ENCODE measurements at places on chromosomes 16 and 17.

DNA sequence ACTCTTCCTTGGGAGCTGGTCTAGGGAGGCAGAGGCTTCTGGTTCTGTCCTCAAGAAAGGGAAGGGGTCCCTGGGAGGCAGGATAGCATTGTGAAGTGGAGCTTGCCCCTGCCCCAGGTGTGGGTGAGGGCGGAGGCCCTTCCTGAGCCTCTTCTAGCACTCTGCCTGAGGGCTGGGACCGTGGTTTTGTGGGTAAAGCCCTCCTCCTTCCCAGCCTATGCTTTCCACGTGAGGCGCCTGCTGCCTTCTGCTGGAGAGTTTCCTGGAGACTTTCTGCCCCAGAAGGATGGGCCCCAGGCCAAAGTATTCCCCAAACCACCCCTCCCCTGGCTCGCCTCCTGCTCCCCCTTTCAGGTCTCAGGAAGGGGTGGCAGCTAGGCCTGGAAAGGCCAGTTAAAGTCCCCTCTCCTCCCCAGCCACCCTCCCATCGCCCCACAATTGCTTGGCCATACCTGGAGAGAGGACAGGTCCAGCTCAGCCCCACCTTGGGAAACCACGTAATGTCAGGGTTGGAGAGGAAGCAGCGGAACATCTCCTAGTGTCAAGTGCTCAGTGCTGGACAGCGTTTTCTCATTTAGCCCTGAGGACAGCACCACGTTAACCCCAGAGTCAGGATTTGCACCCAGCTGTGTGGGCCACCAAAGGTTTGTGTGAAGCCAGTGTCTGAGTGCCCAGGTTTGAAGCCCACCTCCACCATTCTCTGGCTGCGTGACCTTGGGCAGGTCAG is 5.6 kb downstream of the SBK1 start:
- no peak for DNase-seq

GRCh38 chr17:43574896-43575525 is 28.9 kb upstream of the ETV4 start:
- DNase-seq = no peak

DNA sequence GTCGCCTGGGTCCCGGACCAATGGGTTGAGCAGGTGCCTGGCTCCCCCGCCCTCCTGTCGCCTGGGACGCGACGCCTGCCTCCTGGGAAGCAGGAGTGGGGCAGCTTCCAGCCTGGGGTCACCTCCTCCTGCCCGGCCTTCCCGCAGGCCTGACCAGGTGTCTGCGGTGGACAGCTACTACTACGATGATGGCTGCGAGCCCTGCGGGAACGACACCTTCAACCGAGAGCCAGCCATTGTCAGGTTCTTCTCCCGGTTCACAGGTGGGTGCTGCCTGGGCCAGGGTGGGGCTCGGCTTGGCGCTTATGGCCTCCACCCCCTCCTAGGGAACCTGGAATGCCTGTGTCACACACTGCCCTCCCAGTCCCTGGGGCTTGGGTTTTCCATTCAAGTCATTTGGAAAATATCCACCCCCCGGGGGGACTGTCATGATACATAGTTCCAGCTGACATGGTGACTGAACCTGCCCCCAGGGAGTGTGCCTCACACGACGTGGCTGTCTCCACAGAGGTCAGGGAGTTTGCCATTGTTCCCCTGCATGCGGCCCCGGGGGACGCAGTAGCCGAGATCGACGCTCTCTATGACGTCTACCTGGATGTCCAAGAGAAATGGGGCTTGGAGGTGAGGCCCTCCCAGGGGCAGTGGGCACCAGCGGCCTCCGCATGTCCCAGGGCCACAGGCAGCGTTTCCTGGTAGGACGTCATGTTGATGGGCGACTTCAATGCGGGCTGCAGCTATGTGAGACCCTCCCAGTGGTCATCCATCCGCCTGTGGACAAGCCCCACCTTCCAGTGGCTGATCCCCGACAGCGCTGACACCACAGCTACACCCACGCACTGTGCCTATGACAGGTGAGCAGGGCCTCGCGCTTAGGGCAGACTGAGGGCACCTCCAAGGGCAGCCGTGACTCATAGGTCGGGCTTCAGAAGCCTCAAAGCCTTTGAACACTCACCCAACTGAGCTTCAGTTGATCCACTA is 2.3 kb downstream of the DNASE1 start:
- no peak for DNase-seq

DNA sequence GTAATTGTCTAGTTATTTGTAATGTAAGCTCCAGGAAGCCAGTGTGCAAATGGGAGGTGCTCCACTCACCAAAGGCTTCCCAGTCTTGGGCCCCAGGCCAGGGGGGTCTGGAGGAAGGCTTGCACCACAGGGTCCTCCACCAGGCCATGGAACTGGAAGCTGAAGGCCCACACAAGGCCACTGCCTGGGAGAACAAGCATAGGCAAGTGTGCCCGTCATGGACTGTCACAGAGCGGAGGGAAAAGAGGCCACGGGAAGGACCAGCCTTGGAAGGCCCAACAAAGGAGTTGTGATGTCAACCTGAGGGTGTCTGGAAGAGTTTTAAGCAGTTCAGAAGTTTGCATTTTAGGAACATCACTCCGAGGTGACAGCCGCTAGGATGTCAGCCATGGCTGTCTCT is 3.0 kb upstream of the SRRM2 start:
- DNase-seq = no peak

DNA sequence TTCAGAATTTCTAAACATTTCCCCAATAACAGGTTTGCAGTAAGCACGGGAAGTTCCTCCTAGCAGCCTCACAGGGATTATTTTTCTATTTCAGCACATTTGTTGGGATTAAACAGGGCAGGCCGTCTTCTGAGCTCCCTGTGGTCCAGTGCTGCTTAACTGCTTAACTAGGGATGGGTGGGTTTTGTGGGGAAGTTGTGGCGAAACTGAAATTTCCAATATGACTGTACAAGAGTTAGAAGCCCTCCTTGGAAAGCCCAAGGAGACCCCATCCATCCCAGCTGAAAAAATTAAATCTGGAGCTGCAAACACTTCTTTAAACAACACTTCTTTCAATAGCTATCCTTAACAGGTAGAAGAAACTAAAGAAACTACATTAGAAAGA is 22.2 kb downstream of the FAM117A start:
- DNase-seq = no peak

GRCh38 chr16:69131839-69132423 is 457 bp downstream of the CHTF8 start:
- DNase-seq = no peak

GRCh38 chr17:50834429-50835300 is 721 bp upstream of the WFIKKN2 start:
- DNase-seq = no peak

DNA sequence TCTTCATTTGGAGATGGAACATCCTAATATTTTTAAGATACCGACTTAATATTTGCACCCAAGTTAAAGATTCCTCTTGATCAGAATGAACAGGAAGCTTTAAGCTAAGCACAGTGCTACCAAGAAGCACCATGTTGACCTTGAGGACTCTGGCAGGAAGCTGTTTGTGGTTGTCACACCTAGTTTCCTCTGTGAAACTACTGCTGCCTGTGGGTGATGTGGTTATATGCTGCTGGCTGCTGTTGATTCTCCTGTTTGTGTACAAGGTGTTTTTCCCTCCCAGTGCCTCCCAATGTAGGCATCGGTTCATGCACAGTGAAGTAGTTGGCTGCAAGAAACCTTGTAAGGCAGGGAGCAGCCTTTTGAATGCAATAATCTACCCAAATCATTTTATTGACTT is 23.4 kb downstream of the RBL2 start:
- no peak for DNase-seq

DNA sequence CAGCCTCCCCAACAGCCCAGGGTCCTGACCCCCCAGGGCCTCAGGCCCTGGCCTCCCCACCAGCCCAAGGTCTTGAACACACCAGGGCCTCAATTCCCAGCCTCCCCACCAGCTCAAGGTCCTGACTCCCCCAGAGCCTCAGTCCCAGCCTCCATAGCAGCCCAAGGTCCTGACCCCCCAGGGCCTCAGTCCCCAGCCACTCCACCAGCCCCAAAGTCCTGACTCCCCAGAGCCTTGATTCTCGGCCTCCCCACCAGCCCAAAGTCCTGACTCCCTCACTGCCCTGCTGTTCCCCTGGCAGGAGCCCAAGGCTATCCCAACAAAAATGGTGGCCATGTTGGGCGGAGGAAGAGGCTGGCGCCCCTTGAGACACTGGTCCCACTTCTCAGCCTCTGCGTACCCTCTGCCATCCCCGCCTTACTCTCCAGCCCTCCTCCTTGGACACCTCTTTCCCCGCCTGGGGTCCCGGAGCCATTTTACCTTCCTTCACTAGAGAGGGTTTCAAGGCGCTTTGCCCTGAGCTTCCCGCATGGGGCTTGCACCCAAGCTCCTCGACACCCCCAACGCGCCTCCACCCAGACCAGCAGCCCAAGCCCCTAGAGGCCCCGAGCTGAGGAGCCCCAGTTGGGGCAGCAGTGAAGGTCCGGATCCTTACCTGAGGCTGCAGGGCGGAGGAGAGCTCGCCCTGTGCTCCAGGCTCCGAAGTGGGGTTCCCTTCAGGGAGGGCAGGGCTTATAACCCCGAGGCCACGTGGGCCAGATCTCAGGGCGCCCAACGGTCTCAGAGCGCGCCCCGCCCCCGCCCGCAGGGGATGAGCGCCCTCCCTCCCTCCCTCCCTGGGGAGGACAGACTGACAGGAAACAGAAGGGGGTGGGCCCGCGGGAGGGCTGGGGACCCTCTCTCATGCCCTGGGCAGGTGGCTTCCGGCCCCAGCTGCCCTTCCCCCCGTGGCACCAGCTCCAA is 3.5 kb upstream of the TSPOAP1 start:
- DNase-seq = no peak

- no peak for DNase-seq
Observed at GRCh38 chr17:66233023-66233753, 4.0 kb upstream of the APOH start.

DNA sequence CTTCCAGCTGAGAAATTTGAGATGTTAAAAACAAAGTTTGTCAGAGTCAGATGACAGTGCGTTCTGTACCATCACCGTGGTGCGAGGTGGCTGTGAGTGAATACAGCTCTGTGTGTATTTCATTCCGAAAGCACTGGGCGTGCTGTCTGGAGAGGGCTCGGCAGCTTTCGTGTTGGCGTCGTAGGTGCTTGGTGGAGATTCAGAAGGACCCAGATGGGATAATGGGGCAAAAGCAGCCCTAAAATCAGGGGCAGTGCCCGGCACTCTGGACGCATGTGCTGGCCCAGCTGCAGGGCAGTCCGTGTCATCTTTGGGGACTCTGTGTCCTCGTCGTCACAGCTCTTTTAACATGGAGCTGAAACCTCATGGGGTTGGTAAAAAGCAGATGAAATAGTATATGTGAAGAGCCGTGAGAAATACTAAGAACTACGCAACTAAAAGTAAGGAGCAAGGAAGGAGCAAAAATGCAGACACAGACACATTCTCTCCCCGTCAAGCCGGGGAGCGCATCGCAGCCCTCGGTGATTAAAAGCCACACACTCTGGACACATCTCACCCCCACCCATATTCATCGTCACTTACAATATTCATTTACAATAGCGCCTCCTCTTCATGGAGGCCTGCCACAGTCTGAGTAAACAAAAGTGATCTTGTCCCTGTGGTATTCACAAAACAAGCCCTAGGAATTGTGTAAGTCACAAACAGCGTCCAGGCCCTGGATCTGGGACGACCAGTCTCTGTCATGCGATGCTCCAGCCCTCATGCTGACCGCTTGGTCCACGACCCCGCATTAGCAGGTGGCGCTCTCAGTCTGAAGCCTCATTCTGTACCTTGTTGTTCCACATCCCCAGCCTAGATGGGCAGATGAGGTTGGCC is 206.7 kb downstream of the RPTOR start:
- no peak for DNase-seq

DNA sequence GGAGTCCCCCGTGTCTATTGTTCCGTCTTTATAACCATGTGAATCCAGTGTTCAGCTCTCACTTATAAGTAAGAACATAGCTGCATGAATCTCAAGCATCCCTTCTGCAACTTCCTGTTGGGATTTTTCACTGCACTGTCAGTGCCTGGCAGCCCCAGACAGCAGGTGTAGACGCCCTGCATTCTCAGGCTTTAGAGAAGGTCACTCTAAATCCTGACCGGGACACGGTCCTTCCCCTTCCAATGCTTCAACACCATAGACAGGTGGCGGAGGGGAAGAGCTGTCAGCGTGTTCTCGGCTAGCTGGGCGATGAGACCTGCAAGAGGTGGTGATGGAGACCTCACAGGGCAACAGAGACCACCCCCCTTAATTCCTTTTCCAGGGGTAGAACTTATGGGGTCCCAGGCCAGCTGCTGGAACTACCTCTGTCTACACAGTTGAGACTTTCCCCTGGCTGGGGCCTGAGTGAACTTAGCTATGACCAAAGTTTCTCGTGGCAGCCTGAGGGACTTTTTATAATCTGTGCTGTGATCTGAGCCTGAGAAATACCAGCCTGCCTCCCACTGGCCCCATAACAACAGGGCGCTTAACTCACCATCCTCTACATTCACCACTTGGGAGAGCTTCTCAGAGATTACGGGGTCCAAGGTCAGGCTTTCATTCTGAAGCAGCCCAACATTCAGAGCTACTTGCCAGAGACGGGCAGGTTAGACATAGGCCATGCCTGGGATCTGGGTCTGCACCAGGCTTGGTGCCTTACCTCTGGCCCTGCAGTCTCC is 143.2 kb upstream of the TNRC6C start:
- DNase-seq = no peak

DNA sequence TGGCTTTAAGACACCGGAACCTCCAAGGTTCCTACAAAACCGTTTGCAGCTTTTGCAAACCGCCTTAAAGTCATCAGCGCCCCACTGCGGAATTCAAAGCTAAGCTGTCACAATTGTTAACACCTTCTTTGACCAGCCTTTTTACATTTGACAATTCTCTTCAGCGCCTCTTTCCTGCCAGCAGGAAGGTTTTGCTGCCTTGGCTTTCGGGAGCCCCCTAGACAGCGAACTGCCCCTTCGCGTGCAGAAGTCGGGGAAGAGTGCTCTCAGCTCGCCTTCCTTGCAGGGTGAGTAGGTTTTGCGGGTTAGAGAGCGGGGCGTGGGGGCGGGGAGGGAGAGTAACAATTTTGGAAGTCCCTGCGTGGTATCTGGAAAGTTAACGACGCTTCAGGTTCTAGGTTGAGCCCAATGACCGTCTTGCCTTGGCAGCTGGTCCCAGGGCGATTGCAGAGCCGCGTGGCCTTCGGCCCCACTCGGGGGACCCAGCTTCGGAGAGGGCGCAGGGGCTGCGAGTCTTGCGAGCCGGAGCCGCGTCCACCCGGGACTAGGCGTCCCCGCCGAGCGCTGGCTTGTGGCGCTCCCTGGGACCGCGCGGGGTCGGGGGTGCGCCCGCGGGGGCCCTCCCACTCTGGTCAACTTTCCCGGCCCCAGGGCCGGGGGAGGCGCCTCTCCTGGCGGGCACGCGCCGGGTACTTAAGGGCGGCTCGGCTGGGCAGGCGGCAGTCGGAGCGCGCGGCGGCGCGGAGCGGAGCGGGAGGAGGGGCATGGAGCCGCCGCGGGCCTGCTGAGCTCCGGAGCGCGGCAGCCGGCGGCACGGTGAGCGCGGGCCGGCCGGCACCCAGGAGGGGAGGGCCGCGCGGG is at the start of gene HAS3:
Gene HAS3 (plus strand): TSS at position 153 of the 861 bp plus-strand sequence. CDS start 3,743 bp downstream, outside the sequence.
- no peak for DNase-seq

- no peak for DNase-seq
Observed at GRCh38 chr16:88352261-88353200, 30.2 kb upstream of the ZNF469 start.

- DNase-seq = no peak
Observed at GRCh38 chr17:82840431-82840831, 609 bp upstream of the ZNF750 start.

- DNase-seq = no peak
Observed at GRCh38 chr16:68948230-68948910, 105.0 kb downstream of the TANGO6 start.

- no peak for DNase-seq
Observed at GRCh38 chr17:80224683-80225082, 4.5 kb downstream of the SLC26A11 start.

- no peak for DNase-seq
Observed at GRCh38 chr16:51559901-51560300, 408.8 kb upstream of the SALL1 start.
